MCF 10A (cell line): ENCODE measurements at places on chromosomes 3 and 15. TPM values are rescaled to one million over a fixed set of nuclear protein-coding genes. Genes with fewer than 3 reads are reported as not detected.

GRCh38 chr15:75456710-75457109 lies 5.2 kb upstream of the SIN3A start:
- no peak for DNase-seq

- DNase-seq, result no peak
Measured at GRCh38 chr15:26504009-26504408, 268.9 kb downstream of the GABRB3 start.

DNA sequence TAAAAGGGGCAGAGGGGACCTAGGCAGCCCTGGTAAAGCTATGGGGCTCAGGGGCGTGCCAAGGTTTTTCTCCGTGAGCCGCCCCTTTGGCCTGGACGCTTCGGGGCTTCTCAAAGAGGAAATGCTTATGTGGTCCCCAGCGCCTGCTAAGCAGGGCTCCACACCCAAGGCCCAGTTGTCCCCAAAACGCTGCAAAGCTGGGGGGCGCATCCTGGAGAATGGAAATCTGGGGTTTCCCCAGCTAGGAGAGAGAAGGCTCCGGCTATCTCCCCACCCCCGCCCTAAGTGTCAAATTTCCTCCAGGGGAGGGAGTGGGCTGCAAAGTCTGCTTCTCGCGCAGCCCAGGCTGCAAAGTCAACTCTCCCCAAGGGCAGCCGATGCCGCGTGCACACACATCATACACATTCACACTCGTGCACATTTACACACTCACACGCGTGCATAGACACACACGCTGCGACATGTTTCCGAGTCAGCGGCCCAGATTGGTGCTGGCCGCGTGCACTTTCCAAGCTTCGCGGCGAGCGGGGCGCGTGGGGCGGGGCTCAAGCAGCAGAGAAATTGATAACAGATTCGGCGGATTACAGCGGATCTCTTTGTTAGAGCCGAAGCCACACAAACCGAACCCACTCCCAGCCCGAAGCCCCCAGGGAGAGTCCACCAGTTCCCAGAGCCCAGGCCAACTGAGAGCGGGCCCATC lies 4.5 kb downstream of the WNT5A start:
- DNase-seq, result no peak

PCCB gene
- total RNA-seq, result 51.7 and 54.0 TPM in 2 replicates

DNA sequence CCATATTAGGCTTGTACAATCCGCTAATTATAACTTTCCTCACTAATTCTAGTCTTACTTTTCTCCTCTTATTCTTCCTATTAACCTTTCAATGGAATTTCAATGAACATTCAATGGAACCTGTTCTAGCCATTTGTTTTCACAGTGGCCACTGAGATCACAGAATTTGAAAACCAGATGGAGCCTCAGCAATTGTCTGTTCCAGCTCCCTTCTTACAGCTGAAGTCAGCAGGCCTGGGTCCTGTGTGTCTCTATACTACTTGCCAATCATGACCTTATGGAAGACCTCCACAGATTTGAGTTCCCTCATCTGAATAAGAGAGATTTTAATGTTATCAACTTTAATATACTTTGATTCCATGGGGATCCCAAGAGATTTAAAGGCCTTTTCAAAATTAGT lies 36.6 kb downstream of the TJP1 start:
- no peak for DNase-seq

DNA sequence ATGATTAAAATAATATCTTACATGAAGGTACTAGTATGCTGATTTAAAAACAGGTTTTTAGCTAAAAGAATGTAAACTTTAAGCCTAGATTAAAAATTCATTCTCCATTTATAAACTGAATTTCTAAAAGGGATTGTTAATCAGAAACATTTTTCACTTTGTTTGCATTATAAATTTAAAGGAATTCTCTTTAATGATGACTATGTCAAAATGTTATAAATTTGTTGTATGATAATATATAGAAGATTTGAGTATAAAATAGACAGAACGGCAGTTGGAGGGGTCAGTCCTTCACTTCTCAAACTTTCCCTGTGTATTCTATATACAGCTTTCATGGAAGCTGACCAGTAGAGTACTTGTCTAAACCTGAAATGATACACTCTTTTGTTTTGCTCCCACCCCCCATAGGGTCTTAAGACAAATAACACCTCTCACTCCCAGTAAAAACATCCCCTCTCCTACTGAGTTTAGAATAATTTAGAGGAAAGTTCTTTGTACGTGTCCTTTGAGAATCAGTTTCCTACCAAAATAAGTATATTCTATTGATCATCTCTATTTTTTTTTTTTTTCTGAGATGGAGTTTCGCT lies 64.9 kb upstream of the PYGO1 start:
- DNase-seq, result no peak

NDN gene
- not detected in 2 replicates for total RNA-seq

SLC12A1 gene
- total RNA-seq, result not detected in 2 replicates

- peak; percentile 23 for DNase-seq
Measured at GRCh38 chr3:100825574-100825973, 116.3 kb downstream of the TFG start.

- no peak for DNase-seq
Measured at GRCh38 chr3:17045705-17046104, 160.9 kb downstream of the PLCL2 start.

- DNase-seq, result no peak
Measured at GRCh38 chr3:4757575-4758248, 221.5 kb upstream of the BHLHE40 start.

GRCh38 chr15:87487484-87487883 lies 769.1 kb downstream of the NTRK3 start:
- DNase-seq, result no peak

DNA sequence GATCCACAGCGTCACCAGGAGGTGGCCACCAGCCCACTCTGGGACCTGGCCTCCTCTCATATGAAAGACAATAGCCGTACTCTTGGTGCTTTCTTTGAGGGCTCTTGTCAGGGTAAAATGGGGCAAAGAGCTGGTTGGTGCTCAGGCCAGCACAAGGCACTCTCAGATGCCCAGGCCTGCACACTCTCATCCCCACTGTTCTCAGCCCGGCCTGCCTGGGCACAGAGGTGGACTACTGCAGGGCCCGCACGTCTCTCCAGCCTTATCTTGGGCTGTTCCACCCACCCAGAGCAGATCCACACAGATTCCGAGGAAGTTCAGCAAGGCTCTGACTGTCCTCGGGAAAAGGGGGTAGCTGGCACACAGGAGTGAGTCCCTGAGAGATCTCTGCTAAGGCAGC lies 122.8 kb upstream of the PRR20G start:
- no peak for DNase-seq

- no peak for DNase-seq
Measured at GRCh38 chr15:83631534-83631933, 22.4 kb upstream of the ADAMTSL3 start.

SLC38A3 gene
- total RNA-seq, result not detected in 2 replicates

GRCh38 chr3:146655333-146655996 lies 50.3 kb upstream of the PLSCR5 start:
- DNase-seq, result no peak

GRCh38 chr3:133970339-133970738 lies 59.4 kb downstream of the SLCO2A1 start:
- no peak for DNase-seq

DNA sequence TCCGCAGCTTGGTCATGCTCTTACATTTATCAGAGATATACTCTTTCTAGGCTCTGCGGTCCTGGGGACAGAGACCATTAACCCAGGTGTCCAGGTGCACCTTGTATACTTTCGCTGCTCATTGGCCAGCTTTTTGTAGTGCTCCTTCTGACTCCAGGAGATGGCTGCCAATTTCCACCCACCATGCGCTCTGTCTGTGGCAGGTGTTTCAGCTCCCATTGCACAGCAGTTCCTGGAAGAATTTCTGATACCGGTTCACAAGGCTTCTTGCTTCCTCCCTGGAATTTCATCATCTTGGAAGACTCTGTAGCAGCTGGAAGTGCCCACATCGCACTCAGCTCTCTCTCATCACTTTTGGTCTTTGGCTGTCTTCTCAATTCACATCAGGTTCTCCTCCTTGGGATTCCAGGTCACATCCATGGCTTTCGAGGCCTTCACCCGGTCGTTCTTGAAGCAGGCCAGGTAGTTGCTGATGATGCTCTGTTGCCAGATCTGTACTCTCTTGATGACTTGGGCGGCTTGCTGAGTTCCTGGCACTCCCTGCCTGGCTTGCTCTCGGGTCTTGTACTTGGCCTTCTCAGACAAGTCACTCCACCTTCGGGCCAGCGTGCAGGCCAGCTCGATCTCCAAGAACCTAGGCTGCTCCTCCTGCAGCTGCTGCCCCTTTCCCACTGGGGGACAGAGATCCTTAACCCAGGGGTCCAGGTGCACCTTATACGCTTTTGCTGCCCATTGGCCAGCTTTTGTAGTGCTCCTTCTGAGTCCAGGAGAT lies 41.1 kb upstream of the ARL8B start:
- DNase-seq, result no peak

DNA sequence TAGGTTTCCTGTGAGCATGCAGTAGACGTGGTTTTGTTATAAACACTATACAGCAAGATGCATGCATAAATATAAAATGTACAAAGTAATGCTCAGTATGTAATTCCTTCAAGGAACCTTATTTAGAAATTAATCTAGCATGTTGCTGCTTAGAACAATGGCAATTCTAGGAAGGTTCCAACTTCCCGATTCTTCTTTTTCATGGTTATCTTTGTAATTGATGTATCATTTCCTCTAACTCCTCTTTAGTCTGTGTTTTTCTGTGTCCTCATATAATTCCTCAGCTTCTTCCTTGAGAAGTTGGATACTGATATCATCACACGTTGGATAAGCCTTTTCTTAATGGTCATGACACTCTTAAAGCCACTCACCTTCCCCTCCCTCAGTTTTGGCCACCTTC lies 3.5 kb downstream of the TSEN2 start:
- DNase-seq, result no peak

- no peak for DNase-seq
Measured at GRCh38 chr3:182568261-182568660, 225.0 kb upstream of the ATP11B start.

- no peak for DNase-seq
Measured at GRCh38 chr3:127053979-127054378, 71.1 kb downstream of the PLXNA1 start.

GRCh38 chr3:72475258-72476138 lies 372.7 kb downstream of the SHQ1 start:
- DNase-seq, result no peak

DNA sequence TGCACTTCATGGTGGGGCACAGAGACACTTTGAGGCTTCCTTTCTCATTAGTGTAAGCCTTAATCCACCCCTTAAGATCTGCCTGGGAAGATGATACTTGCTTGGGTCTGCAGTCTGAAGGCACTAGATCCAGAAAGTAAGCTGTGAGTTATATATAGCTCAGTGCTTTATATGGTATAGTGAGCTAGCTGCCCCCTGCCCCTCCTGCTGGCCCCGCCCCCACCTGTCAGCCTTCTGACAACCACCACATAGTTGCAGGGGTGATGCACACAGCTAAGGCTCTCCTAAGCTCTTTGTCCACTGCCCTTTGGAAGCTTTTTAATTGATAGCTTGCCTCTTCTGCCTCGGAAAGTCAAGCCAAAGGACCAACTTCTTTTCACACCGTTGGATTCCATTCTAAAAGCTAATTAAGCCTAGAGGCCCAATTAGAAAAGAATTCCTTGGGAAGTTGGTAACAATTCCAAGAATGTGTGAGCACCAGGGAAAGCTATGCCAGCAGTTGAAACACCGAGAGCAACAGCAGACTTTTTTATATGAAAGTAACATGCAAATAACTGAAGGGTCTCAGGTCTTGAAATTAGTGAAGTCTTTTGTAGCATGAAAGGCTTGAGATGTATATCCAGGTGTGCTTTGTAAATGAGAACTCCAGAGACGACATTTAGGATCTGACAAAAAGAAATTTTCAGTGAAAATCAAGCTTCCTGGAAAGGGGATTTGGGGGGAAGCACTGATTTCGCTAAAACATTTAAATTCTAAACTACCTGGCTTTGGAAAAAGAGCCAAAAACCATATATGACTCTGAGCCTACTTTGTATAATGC lies 2.3 kb downstream of the TPM1 start:
- no peak for DNase-seq

- no peak for DNase-seq
Measured at GRCh38 chr15:74657846-74658245, 38.0 kb downstream of the EDC3 start.

RBMS3 gene
- total RNA-seq, result 65.5 and 74.2 TPM in 2 replicates

DNA sequence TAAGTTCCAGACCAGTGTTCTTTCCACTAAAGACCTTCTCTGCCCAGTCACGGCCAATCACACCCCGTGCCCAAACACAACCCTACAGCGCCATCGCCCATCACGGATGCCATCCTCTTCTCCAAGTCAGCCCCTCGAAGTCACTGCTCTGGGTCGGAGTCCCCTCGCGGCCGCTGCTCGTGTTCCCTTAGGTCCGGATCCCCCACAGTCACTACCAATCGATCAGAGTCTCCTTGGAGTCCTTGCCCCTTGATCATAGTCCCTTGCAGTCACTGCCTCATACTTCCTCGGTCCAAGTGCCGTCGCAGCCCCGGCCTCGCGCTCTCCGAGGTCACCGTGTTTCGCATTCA lies 461 bp downstream of the PCYT1A start:
- peak; percentile 19 for DNase-seq

SLC22A14 gene
- total RNA-seq, result 0.44 and 0.64 TPM in 2 replicates

MRPS22 gene
- total RNA-seq, result 65.0 and 65.3 TPM in 2 replicates

- no peak for DNase-seq
Measured at GRCh38 chr15:66685638-66686150, 16.3 kb upstream of the SMAD6 start.

TMEM158 gene
- 1.4 and 1.9 TPM in 2 replicates for total RNA-seq

DNA sequence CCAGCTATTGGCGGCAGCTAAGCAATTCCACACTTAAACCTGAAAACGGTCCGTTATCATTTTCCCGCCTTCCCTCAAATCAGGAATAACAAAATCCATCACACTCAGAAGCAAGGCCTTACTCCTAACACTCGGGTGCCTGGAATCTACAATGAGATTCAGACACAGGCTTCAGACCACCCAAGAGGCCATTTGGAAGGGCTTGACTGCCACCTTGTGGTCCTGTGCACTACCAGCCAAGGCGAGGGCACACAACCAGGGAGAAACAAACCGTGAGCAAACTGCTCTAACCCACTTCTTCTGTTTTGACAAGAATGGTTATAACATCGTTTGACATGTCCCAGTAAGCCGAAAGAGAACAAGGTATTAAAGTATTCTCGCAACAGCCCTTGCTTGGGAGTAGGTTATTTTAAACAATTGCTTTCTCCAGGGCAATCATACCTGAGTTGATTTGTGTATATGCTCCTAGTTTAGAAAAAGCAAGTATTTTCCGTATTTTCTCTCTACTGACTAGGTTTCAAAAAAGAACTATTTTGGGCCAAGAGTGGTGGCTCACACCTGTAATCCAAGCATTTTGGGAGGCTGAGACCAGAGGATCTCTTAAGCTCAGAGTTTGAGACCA lies 40.1 kb upstream of the TAFA4 start:
- DNase-seq, result peak; percentile 63
